Stimulated activated CD8-positive, alpha-beta memory T cell treated with anti-CD3 and anti-CD28 coated beads, Interleukin-4, amount 100 ng/mL, for 1 hour (primary cell): ENCODE measurements at places on chromosomes 2 and 18.

DNA sequence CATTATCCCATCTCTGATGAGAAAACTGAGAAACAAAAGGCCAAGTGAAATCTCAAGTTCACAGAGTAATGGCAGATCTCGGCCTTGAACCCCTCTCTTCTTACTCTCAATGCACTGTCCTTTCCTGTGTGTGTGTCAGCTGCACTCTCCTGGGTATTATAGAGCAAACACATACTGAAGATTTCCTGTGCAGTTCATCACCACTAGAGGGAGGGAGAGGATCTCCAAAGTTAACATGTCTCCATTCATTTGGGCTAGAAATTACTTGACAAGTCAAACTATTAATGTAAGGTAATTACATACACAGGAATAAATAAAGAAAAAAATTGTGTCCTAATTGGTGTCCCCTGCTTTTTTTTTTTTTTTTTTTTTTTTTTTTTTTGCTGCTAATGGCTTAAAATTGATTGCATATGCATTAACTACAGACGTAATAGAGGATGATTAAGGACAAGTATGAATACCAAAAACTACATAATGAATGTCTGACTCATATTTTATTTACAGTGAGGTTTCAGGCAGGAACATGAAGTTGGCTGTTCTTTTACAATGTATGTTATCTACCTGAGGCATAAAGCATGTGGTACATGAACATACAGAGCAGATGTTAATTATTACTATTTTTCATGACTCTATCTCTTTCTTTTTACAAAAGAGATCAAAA is 269.2 kb downstream of the NYAP2 start:
- no peak for DNase-seq

DNA sequence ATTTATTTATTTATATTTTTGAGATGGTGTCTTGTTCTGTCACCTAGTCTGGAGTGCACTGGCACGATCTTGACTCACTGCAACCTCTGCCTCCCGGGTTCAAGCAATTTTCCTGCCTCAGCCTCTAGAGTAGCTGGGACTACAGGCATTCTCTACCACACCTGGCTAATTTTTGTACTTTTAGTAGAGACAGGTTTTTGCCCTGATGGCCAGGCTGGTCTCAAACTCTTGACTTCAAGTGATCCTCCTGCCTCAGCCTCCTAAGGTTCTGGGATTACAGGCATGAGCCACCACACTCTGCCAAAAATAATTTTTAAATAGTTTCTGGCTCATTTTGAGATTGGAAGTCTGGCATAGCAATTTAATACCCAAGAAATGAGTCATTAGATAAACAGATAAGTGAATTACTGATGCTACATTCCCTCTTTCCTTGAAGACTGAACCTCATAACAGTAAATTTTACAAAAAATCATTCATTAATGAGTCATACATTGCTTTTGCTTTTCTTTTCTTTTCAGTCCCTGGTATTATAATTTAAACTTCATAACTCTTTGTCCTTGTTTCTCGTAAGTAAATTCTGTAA is 881.6 kb upstream of the PIK3C3 start:
- DNase-seq = no peak

GRCh38 chr2:224401641-224402342 is at the start of gene FAM124B:
Gene FAM124B (minus strand): TSS chr2:224402107. CDS start chr2:224401768, 339 bp downstream.
- DNase-seq = no peak

DNA sequence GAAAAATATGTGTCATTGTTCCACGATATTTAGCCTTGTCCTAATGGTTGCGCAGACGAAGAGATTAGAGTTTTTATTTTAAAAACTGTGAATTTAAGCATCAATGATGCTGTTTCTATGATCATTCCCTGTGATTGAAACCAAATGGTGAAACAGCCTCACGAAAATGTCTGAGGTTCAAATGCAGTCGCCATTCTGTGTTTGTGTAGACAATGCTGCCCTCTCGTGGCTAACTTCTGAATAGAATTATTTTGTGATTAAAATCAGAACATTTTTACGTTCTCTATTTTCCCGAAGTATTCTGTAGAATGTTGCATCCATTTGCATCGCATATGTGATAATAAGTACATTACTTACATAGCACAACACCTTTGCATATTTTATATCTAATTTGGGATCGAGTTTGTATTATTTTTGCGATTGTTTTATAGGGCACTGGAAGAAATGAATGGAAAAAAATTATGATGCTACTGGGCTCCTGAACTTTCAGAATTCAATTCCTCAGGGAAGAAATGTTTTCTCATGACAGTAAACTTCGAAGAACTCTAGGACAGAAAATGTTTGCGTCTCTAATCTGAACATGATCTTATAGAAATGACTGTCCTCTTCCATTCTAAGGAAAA is 54.8 kb upstream of the CREB1 start:
- DNase-seq = peak; percentile 5

DNA sequence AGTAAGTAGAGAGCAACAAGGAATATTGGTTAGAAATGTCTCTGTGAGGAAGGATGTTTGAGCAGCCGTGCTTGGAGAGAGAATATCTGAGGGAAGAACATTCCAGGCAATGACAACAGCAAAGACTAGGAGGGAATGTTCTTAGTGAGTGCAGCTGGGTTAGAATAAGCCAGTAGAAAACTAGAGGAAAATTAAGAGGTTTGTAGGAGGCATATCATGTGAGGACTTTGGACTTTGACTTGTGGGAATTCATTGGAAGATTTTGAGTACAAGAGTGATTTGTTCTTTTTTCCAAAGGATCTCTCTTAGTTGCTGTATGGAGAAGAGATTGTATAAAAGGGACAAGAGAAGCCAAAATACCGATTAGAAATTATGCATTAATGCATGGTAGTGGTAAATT is 47.2 kb downstream of the PPM1B start:
- no peak for DNase-seq

GRCh38 chr2:45882707-45883602 is 231.5 kb downstream of the PRKCE start:
- no peak for DNase-seq

GRCh38 chr2:101759162-101759561 is 61.7 kb downstream of the MAP4K4 start:
- no peak for DNase-seq

GRCh38 chr2:225797394-225797793 is 397.9 kb downstream of the NYAP2 start:
- DNase-seq = no peak

- DNase-seq = no peak
Measured at GRCh38 chr2:1613731-1614354, 130.5 kb downstream of the PXDN start.

DNA sequence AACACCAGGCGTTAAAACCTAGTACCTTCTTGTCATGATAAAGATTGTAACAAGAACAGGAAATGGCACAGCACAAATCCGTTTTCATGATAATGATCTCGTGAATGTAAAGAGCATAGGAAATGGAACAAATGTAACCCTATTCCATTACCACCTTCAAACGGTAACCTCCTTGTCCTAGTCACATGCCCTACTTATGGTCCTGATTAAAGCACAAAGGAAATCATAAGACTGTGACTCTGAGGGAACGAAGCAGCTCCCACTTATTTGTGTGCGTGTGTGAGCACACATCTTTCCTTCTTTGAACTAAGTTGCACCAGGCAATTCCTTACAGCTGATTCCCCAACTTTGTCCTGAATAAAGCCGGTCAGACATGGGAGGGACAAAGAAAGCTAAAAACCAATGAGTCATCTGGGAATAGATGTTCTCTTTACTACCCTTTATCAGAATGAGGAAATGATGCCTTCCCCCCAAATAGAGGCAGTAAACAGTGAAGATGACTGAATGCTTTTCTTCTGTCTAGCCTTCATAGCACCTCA is 192.6 kb downstream of the IKZF2 start:
- no peak for DNase-seq

DNA sequence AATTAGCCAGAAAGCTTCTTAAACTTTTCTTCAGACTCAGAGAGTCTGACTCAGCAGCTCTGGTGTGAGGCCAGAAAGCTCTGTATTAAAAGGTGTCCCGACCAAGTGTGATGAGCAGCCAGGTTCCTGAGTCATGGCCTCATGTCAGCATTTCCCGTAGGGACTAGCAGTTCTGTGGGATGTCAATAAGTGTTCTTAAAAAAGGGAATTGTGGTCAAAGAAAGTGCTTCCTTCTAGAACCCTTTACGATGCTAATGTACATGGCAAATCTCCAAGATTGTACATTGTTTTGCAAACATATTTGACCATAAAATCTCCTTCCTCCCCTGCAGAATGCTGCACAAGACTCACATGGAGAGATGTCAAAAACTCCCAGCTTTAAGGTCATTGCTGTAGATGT is 80.1 kb downstream of the PLA2R1 start:
- DNase-seq = no peak

DNA sequence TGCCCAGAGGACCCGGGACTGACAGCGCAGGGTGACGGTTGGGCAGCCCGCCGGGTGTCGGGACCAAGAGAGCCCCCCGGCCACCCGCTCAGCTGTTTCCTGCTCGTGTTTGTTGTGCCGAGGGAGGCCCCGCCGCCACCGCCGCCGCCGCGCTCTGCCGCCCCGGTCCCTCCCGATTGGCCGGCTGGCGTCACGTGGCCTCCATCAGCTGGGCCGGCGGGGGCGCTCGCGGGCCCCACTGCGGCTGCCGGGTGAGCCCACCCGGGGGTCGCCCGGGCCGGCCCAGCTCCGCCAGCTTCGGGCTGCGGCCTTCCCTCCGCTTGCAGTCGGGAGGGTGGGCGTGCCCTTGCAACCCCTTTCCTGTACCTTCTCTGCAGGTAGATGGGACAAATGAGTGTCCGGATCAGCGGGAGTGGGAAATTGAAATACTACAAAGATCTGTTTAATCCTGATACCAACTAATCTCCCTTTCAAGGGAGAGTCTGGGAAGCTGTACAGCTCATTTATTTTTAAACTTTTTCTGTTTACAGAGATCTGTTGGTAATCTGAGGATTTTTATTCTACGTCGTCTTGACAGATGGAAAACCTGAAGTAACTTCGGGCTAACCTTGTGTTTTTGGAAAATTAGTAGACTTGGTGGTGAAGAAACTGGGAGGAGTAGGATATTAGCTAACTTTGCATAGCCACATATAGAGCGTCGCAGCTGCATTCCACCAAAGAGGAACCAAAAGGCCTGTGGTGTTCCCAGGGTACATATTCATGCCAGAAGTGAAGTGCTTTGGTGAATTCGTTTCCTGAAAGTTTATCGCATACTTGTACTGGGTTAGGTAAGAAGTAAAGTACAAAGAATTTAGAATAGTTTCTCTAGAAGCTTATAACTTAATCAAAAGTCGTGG is 1.2 kb downstream of the YPEL5 start:
- DNase-seq = peak; percentile 52

DNA sequence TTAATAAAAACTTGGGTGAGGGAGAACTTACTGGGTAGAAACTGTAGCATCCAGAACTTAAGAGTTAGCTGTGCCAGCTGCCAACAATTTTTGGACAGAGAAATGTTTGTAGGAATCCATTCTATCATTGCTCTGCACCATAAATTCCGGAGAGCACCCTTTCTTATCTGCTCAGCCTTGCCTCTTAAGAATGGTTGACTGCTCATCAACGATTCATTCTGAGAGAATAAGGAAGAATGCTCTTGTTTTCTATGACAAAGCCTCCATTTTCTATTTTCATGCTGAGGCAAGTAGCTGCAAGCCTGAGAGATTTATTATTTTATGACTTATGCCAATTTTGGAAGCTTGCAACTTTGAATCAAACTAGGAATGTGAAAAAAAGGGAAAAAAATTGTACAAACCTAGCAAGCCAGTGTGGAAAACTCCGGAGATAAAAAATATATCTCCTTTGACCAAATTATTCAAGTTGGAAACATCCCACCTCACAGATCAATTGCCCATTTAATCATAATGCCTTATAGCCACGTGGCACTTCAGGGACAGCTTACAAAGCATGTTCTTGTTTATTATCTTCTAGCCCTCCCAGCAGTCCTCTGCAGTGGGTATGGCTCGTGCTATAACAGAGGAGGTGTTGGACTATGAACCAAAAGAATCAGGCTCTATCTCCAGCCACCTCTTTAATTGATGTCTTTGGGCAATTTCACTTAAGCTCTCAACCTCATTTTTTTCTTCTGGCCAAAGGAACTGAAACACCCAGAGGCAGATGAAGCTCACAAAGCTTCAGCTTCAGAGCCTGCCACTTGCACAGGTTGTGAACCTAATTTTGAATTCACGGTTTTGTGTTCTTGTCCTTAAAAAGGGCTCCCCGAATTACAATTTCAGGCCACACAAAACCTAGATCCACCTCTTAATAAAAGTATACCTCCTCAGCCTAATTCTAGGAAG is 40.9 kb upstream of the ATL2 start:
- DNase-seq = no peak

GRCh38 chr2:235861383-235861782 is 306.8 kb downstream of the GBX2 start:
- no peak for DNase-seq

DNA sequence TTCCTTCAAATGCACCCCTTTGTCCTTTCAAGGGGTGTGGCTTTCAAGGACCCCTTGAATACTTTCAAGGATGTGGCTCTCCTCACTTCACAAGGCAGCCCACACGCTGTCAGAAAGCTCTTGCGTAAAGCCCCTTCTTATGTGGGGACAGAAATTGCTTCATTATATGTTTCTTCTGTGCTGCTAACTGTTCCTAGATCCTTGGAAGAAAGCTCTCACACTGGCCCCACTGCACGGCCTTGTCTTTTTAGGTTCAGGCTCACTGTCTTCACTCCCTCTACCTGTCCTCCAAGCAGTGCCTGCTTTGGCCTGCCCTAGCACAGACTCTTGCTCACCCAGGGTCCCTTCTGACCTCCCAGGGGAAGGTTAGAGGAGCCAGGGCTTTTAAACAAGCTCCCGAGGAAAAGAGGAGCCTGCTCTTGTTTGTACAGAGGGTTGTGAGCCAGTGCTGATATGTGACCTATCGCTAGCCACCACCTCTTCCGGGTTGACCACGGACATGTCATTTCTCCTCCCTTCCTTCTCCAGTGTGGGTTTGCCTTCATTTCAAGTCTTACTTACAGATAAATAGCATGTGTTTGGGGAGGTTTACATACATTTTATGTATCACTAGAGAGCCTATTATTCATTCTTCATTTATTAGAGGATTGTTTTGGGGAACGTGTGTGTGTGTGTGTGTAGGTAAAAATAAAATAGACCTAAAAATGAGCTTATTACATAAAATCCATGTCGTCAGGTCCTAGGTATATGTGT is 94.7 kb downstream of the RTN4 start:
- no peak for DNase-seq

DNA sequence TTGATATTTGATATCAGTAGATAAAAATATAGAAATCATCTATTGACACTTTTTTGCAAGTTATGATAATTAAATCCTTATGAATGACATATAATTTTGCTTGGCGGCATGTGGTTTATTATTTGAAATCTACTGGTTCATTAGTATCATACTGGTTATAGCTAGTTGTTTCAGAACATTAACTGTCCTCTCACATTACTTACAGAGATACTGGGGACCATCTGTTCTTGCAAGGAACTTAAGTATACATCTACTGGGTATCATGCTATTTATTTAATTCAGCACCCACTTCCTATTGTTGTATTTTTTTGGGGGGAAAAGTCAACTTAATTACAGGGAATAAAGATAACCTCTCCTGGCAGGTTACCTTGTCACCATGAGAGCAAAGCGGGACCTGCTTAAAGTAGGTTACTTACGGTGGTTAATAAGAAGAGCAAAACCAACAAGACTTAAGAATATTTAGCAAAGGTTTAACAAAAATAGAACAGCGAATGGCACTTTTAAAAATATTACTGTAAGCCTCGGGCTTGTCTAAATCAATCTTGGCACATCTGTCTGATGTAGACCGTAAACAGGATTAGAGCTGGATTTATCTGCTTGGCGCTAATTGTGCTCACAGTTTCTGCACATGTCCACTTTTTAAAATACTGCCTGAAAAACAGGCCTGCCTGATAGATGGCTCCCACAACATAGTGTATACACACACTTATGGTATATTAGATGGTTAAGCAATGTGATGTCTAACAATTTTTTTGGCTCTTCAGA is 41.8 kb downstream of the CERKL start:
- DNase-seq = no peak

- DNase-seq = no peak
Measured at GRCh38 chr2:173386021-173386737, 31.5 kb downstream of the CDCA7 start.
